ENCODE measurements at places on chromosomes 6 and 20.
A peak's percentile ranks its signal among the peaks of the same experiment; 100 is the strongest.

DNA sequence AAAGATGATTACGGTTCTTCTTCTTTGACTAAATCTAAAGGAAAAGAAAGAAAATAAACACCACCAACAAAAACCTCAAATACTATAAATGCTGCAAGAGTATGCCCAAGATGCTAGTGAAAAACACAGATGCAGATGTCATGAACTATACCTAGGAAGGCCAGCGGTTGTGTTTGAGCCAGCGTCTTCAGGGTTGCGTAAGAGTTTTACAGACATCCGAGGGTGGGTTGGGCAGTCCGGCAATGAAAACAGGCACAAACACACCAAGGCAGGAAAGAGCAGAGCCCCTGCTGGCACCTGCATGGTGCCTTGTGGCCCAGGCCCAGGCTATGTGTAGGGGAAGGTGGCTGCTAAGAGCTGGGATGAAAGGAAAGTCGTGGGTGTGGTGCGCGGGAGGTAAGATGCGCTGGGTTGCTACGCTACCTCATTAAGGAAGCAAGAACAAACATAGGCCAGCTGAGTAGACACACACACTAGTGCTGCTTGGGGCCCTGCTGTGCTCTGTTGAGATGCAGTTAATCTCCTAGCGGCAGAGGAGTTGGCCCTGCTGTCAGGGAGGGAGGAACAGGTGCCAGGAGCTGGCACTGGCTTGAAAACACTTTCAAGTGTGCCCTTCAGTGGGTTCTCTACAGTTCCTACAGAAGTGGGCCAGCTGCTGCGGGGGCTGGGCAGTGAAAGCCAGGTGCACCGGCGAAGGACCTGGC is 170.2 kb upstream of the PLN start:
- peak; percentile 56 for DNase-seq

- DNase-seq: no peak
Measured at GRCh38 chr6:159682295-159682694, 10.7 kb downstream of the SOD2 start.

DNA sequence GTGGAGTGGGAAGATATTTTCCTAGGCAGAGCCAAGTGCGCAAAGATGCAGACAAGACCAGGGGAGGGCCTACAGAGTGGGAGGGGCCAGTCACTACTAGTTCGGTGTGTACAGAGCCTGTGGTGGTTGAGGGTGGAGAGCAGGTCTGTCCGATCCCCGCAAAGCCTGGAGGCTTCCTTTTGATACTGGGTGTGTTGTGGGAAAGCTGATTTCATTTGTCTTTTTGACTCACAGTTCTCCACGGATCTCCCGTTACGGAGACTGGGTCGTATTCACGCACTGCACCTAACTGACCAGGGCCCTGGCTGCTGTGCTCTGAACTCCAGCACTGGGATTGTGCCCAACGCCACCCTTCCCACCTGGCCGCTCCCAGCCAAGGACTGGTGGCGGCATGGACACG is 1.4 kb upstream of the TIAM2 start:
- no peak for DNase-seq

- no peak for DNase-seq
Measured at GRCh38 chr6:157292202-157292601, 31.1 kb downstream of the TMEM242 start.

GRCh38 chr6:23455754-23456153 is 670.3 kb upstream of the NRSN1 start:
- DNase-seq: no peak

GRCh38 chr20:380763-381580 is 412 bp downstream of the TRIB3 start:
- peak; percentile 42 for DNase-seq

DNA sequence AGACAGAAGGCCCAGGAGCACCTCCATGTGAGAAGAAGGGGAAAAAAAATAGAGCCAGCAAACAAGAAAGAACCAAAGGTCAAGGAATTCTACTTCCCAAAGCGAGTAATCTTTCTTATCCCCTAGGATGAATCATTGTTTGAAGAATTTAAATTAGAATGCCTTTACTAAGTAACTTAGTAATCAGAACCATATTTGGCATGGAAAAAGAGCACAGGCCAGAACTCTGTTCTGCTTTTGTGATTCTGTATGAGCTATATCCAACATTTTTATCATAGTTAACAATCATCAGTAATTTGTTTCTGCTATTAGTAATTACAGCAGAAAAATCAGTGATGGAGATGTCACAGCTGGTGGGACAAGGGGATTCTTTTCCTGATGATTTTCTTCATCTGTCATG is 228.8 kb upstream of the FAM83B start:
- DNase-seq: no peak

All from femur (tissue), 1 donor.